ENCODE measurements at places on chromosomes 4 and X.
A peak's percentile ranks its signal among the peaks of the same experiment; 100 is the strongest.

DNA sequence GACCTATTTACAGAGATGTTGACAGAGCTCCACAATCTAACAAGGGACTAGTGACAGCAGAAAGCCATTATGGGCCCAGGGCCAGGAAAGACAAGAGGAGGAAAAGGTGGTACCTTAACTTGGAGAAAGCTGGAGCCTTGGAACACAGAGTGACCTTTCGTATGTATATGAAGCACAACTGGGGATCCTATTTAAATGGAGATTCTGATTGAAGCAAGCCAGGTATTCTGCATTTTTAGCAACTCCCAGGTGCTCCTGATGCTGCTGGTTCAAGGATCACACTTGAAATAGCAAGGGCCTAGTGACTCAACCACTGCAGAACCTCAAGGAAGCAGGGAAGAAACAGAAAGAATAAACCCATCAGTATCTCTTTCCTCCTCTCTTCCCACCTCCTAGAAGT, 99.4 kb downstream of the TMEM47 start:
- DNase-seq, result no peak

DNA sequence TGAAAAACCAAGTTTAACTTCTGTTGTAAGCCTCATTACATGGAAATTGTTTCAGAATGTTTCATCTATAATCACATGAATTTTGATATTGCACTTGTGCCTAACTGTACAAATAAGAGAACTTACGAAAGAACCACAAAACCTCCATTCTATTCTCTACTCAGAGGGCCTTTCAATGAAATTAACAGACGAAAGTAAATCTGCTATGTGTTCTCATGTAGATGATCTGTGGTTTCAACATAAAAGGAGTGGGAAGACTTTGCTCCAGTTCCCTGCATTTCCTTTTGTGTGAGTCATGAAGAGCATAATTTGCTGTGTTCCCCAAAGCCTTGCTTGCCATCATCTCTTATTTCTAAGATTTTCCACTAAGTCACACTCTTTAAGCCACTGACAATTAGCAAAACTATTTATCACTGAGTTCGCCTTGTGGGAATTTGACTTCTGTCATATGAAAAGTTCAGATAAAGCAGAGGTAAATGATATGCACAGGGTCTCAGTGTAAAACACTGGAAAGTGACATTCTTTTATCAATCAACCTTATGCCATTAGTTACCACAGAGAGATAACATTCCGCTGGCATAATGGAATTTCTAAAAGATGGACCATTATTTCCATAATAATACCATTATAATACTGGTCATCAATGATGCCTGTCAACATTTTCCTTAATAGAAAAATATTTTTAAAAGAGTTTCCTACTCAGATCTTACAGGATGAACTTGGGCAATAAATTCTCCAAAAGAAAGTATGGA, 329.8 kb downstream of the NR3C2 start:
- DNase-seq, result no peak

- peak; percentile 38 for DNase-seq
Observed at GRCh38 chrX:16946361-16946964, at the start of gene REPS2. TSS of gene REPS2 (plus strand) at chrX:16946658. CDS start at chrX:16946862, 204 bp downstream.

DNA sequence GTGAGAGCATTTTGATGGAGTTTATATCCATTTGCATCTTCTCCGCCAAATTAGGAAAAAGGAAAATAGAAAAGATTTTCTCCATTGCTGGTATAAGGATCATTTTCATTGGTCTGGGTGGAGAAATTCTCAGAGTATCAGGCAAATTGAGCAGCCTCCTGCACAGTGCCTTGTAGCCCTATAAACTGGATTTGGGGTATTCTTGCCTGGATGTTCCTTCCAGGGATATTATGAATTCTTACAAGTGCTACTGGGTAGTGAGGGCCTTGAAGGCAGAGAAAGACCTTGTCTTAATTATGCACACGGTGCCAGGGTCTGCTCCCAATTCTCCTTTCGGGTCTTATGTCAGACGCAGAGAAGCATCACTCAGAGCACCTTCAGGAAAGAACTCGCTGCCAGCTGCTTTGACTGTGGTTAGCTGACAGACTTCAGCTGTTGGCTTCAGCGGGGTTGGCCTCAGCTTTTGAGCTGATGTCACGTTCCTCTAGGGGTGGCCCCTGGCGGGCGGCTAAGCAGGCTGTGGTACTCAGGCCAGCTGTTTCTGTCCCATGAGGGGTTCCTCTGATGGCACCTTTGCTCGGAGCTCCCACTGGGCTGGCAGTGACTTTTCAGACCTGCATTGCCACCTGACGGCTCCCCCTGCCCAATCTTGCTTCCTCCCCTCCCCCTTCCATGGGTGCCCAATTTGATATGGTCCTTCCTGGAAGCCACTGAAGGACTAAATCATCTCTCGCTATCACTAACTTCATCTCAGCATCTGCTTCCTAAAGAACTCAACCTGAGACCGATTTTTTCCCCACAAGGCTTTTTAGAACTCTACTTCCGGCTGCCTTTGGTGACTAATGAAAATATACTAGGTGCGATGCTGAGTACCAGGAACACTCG, 519.5 kb downstream of the BCOR start:
- DNase-seq, result no peak
